Mesenteric fat pad (tissue), 1 donor: ENCODE measurements at places on chromosomes 4 and X. TPM values are rescaled to one million over a fixed set of nuclear protein-coding genes. Genes with fewer than 3 reads are reported as not detected.

SMIM10 gene
- total RNA-seq: 4.5 TPM

FDCSP gene
- not detected for total RNA-seq

TCP11X1 gene
- total RNA-seq: not detected

SPANXB1 gene
- total RNA-seq: not detected

F11 gene
- total RNA-seq: not detected

CXCL1 gene
- total RNA-seq: 9.5 TPM

VSIG4 gene
- 448 TPM for total RNA-seq

DKK2 gene
- 0.77 TPM for total RNA-seq

GASK1B gene
- 81.6 TPM for total RNA-seq

DDX3X gene
- 490 TPM for total RNA-seq

HERC5 gene
- total RNA-seq: 5.9 TPM

FANCB gene
- total RNA-seq: 1.1 TPM

TMEM31 gene
- total RNA-seq: not detected

NDP gene
- total RNA-seq: not detected

SLC16A2 gene
- total RNA-seq: 13.9 TPM

PFKFB1 gene
- 18.5 TPM for total RNA-seq

GATA1 gene
- not detected for total RNA-seq

RAB9B gene
- 0.74 TPM for total RNA-seq

CSAG2 gene
- total RNA-seq: not detected

CNKSR2 gene
- 0.80 TPM for total RNA-seq

XG gene
- total RNA-seq: 3.4 TPM

FGFR3 gene
- total RNA-seq: 0.90 TPM

AASDH gene
- 7.7 TPM for total RNA-seq

FNIP2 gene
- total RNA-seq: 57.2 TPM

BEND2 gene
- total RNA-seq: not detected

SLC4A4 gene
- total RNA-seq: 5.5 TPM

UGDH gene
- 73.4 TPM for total RNA-seq

NUDT10 gene
- not detected for total RNA-seq

NAA11 gene
- not detected for total RNA-seq

VCX gene
- total RNA-seq: not detected

FGG gene
- not detected for total RNA-seq

GAGE12F gene
- total RNA-seq: not detected

AIFM1 gene
- total RNA-seq: 35.4 TPM

PGRMC1 gene
- 220 TPM for total RNA-seq

ABLIM2 gene
- 34.1 TPM for total RNA-seq

ARR3 gene
- not detected for total RNA-seq

SPARCL1 gene
- 302 TPM for total RNA-seq

REST gene
- 32.1 TPM for total RNA-seq

HHIP gene
- 0.06 TPM for total RNA-seq

SPACA5 gene
- total RNA-seq: not detected
